Activated T-helper 1 cell treated with Interleukin-2 at 50 U/mL for 16 hours (primary cell): ENCODE measurements at places on chromosomes 3 and 15.

GRCh38 chr3:52715714-52716305 is 9.9 kb downstream of the SPCS1 start:
- no peak for DNase-seq

- DNase-seq: no peak
Measured at GRCh38 chr15:54298396-54298795, 320.2 kb downstream of the UNC13C start.

GRCh38 chr3:72041511-72041910 is 256.6 kb upstream of the PROK2 start:
- no peak for DNase-seq

- no peak for DNase-seq
Measured at GRCh38 chr15:68525815-68526214, 53.0 kb upstream of the CORO2B start.

DNA sequence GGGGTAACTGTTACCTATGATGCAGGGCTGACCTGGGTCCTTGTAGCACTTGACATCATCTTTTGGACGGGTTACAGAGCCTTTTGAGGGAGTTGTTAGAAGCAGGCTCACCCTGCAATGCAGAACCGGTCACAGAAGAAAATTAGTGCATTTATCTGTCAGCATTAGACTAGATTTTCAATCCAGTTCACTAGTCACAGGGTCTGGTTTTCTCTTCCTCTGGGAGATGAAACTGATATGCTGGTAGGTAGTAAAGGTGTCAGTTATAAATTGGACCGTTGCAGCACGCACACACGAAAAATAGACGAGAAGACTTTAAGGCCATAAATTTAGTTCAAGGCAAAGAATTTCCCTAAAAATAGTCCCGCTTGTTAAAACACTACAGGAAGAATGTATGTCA is 532.3 kb upstream of the ATP11B start:
- DNase-seq: no peak

GRCh38 chr15:39139431-39140059 is 441.3 kb upstream of the THBS1 start:
- no peak for DNase-seq

DNA sequence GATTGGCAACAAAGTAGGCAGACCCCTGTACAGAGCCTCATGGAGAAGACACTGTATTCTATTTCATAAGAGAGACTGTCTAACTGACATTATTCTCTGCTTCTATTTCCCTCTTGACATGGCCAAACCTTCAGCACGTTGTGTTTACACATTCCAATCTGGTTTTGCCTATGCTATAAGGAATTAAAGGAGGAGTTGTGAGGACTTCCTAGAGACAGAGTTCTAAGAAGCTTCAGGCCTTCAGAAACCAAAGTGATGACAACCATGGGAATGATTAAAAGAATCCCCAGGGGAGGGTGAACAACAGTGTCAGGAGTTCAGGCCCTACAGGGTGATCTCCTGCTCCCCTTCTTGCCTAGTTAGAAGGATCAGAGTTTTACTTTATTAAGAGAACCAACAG is 44.9 kb upstream of the CAPN7 start:
- no peak for DNase-seq

- no peak for DNase-seq
Measured at GRCh38 chr3:7205962-7206361, 345.0 kb downstream of the GRM7 start.

GRCh38 chr3:13427662-13428603 is 7.8 kb upstream of the NUP210 start:
- no peak for DNase-seq

GRCh38 chr15:83158393-83158792 is 49.2 kb downstream of the HDGFL3 start:
- no peak for DNase-seq

GRCh38 chr15:47908950-47909670 is 191.8 kb downstream of the SEMA6D start:
- DNase-seq: no peak

GRCh38 chr3:155664925-155665695 is 79.8 kb downstream of the PLCH1 start:
- no peak for DNase-seq

GRCh38 chr15:50176869-50177268 is 5.1 kb upstream of the SLC27A2 start:
- no peak for DNase-seq

- no peak for DNase-seq
Measured at GRCh38 chr3:115836944-115837343, 213.6 kb downstream of the GAP43 start.

- DNase-seq: no peak
Measured at GRCh38 chr3:18405141-18405540, 20.0 kb downstream of the SATB1 start.

GRCh38 chr3:16665282-16665741 is 60.1 kb upstream of the DAZL start:
- no peak for DNase-seq

DNA sequence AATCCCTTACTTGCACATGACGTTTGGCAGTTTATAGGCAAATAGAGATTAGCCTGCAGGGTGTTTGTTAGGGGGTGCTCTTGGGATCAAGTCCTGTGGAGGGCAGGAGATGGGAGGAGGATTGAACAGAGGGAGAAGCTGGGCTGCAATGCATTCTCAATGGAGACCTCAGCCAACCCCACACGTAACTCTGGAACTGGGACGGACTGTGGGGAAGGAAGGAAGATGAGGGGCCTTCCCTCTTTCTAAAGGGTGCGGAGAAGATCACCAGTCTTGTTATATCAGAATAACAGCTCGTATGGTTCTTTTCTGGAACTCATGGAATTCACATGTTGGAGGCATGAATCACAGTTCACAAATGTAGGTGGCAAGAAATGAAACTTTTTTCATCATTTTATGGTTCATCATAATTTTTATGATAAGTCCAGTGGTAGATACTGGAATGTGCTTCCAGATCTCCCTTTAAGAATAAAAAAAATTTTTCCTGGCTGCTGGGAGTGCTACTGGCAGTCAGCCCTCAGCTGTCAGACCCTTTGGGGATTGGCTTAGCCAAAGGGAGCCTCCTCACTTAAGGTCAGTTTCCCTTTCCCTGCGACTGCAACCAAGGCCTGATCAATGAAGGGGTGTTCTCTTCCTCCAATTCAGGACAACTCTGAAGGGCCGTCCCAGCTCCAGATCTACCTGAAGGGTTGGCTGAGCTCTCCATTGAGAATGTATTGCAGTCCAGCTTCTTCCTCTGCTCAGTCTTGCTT is 20.5 kb upstream of the LYZL4 start:
- no peak for DNase-seq

- no peak for DNase-seq
Measured at GRCh38 chr3:11558918-11559815, 84.5 kb downstream of the VGLL4 start.

- DNase-seq: no peak
Measured at GRCh38 chr3:173970281-173970680, 572.7 kb downstream of the NLGN1 start.

GRCh38 chr15:64029110-64029509 is 17.2 kb downstream of the DAPK2 start:
- no peak for DNase-seq

GRCh38 chr15:67109141-67110034 is 44.0 kb downstream of the SMAD3 start:
- DNase-seq: no peak

- no peak for DNase-seq
Measured at GRCh38 chr15:58182460-58183163, 44.4 kb downstream of the AQP9 start.

DNA sequence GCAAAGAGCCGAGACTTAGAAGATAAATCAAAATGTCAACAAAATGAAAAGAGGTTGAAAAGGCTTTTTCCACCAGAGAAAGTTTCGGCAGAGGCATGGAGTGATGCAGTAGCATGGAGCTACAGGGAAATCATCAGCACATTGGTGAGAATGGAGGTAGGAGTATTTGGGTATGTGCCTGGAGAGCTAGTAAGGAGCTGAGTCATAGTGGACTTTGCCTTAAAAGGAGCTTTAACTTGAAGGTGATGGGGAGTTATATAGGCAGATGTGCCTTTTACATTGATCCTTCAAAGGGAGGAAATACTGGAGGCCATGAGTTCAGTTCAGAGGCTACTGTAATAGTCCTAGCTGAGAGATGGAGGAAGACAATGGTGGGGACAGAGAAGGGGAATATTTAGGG is 44.3 kb downstream of the IL5RA start:
- no peak for DNase-seq

GRCh38 chr15:88467935-88468528 is 524 bp downstream of the MRPS11 start:
- DNase-seq: no peak

DNA sequence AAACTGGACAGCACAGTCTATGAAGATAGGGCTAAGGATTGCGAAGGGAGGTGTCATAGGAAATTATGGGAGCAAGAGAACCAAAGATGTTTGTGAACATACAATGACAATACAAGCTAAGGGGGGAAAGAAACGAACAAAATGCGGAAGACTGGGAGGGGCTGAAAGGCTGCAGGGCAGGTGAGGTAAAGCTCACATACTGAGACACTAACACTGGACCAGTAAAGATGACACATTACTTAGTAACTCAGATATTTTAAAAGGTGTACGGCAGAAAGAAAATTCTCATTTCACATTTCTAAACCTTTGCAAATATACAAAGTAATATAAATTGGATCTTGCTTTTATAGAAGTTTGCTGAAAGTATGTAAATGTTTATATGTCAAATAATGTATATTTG is 10.1 kb downstream of the CLDND1 start:
- DNase-seq: no peak

DNA sequence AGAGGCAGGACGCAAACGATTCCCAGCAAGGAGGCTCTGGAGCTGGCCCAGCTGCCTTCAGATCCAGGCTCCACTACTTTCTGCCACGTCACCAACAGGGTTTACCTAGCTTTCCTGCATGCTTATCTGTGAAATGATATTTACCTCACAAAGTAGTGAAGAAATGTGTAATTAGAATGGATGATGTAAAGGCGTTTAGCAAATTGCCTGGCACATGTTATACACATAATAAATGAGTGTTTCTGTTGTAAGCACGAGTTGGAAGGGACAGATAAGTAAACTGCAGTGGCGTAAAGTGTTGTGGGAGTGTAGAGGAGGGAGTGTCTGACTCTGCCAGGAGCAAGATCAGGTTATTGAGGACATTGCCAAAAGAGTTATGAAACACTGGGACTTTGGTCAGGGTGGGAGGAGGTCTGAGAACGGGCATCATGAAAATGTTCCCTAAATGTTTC is 3.5 kb upstream of the CHAC1 start:
- DNase-seq: no peak

GRCh38 chr3:36647423-36647853 is 116.9 kb downstream of the DCLK3 start:
- no peak for DNase-seq

DNA sequence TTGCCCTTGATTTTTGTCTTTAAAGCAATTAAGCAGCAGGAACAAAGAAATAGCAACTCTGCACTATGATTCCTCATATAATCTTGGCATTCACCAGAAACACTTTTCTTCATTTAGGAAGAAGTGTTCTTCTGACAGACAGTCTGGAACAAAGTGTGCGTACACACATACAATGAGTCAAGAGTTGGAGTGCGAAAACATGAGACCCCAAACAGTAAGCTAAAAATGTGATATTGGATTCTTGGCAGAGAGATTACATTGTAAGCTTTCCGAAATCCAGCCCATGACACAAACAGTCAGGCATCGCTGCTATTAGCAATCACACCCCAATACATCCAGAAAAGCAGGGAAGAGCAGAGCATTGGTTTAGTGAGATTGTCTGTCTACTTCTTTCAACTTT is 306.7 kb upstream of the TBC1D5 start:
- DNase-seq: no peak

DNA sequence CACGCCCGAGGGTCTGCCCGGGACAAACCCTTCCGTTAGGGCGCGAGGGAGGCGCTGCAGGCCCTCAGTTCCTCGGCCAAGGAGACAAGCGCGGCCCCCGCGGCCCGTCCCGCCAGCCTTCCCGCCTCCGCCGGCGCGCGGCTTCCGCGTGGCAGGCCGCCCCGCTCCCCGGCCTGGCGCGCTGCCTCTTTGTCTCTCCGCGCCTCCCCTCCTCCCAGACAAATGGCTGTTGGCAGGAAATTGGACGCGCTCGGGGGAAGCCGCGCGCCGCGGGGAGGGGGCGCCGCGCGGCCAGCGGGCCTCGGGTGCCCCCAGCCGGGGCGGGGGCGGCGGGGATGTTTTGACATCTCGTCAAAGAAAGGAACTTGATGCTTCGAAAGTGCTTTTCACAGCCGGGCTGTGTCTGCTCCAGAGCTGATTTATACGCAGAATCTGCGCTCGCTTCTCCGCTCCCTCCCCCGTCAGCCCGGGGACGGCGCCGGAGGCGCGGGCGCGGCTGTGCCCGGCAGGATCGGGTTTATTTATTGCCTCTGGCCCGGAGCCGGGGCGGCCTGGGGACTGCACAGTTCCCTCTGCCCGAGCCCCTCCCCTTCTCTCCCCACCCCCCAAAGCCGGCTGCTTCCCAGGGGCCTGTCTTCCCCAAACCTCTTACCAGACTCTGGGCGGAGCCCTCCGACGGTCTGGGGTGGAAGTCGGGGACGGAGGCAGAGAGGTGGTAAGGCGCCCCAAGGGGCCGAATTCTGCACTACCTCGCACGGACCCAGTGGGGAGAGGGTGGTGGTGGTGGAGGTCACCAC is 20.7 kb downstream of the SHF start:
- DNase-seq: peak; percentile 73
